ENCODE measurements at places on chromosomes 2 and 18.

- no peak for DNase-seq
Observed at GRCh38 chr2:150259746-150260145, 227.7 kb downstream of the RND3 start.

- no peak for DNase-seq
Observed at GRCh38 chr2:164785457-164785856, 56.2 kb downstream of the COBLL1 start.

- no peak for DNase-seq
Observed at GRCh38 chr2:163407296-163407695, 328.5 kb downstream of the FIGN start.

- no peak for DNase-seq
Observed at GRCh38 chr2:95734976-95735890, 143.4 kb downstream of the TRIM43 start.

DNA sequence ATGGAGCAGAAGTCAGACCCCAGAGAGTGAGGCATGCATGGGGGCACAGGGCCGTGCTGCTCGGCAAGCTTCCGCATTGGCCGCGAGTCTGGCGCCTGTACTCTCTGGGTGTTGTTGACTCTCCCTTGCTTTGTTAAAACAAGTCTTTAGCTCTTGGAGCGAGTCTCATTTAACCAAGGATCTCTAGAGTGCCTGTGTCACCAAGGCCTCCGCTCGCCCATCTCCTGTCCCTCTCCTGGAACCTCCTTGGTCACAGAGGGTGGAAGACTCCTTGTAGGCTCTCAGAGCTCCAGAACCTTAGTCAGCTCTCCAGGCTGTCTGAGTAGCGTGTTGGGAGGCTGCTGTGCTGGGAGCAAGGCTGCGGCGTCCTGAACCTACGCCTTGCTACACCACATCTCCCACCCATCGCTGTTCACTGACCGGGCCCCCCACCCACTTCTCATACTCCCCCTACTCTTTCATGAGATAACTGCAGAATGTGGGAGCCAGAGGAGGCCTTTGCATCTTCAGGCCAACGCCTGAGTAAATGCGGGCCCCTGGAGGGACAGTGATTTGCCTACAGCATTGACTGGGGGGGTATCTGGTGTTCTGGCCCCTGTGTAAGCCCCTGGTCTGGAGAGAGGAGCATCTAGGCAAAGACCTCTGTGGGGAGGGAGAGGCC, 66.1 kb downstream of the CIB4 start:
- no peak for DNase-seq

DNA sequence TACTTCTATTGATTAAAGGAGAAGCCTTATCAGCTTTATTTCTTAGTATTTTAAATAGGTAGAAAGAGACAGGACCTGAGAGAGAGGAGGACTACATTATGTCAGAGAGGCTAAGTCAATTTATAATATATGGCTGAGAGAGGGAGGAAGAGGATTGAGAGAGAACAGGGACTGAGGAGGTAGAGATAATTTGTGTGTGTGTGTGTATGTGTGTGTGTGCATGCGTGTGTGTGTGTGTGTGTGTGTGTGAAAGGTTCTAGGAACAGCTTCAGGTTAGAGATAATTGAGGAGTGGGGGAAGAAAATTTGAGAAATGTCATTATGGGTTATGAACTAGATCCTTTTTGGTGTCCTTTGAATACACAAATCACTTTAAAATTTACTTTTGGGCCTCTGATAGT, 15.2 kb downstream of the DOK1 start:
- no peak for DNase-seq

DNA sequence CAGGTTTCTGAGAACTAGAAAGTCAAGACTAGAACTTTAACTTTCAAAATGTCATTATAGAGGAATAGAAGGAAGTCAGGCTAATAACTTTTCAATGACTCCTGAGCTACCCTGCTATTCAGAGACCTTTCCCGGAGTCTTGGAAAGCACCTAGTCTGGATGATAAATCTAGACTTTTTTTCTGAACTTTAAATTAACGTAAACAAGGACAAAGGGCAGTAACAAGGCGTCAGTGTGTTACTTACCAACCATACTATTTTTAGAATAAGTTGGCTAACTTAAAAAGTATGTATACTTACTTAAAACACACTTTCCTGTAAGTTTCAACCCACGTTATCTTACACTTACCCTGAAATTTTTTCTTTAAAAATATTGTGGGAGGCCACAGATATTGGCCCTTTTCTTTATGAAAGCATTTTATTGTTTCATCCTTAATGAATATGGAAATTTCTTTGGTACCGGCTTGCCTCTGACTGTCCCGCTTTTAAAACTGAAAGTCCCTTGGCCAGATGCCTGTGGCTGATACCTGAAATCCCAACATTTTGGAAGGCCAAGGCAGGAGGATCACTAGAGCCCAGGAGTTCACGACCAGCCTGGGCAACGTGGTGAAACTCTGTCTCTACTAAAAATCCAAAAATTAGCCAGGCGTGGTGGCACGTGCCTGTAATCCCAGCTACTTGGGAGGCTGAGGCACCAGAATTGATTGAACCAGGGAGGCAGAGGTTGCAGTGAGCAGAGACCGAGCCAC, 9.7 kb downstream of the PMAIP1 start:
- no peak for DNase-seq

DNA sequence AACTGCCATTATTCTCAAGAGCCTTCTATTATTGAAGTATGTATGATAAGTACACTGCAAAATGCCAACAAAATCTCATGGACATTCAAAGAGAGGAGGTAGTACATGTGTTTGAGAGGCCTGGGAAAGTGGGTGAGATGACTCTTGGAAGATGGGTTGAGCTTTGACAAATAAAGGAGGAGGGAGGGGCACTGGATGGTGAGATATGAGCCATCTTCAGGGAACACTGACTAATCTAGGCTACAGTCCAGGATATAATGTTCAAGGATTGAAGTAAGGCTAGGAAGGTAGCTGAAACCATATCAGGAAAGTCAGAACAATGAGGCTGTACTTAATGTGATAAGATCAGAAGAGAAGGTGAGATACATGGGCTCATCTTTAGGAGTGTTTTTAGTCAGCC, 559.7 kb downstream of the ZEB2 start:
- peak; percentile 8 for DNase-seq

- DNase-seq = no peak
Observed at GRCh38 chr2:214100488-214100887, 310.4 kb upstream of the VWC2L start.

- DNase-seq = no peak
Observed at GRCh38 chr2:7052404-7052803, 135.2 kb downstream of the RNF144A start.

DNA sequence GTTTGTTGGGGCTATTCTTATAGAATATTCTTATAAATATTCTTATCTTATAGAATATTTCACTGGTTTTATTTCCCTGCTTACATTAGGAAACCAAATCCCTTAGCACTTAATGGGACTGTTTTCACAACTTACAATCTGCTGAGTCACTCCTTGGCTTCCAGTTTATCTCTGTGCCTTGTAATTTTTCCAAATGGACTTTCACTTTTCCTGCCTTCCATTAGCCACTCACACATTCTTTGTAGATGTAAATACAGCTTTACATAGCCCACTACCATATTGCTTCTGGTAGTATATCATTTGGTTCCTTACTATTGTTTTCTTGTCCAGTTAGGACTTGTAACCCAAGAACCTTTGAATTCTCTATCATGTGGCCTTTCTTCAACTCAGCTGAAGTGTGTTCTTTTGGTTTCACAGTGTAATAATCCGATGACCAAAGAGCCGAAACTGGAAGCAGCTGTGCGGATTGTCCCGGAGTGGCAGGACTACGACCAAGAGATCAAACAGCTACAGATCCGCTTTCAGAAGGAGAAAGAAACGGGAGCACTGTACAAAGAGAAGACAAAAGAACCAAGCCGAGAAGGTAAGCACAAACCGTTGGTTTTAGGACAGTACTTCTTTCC, 96.1 kb downstream of the UGGT1 start:
- DNase-seq = no peak

- no peak for DNase-seq
Observed at GRCh38 chr18:69638056-69638455, 237.4 kb downstream of the DOK6 start.

DNA sequence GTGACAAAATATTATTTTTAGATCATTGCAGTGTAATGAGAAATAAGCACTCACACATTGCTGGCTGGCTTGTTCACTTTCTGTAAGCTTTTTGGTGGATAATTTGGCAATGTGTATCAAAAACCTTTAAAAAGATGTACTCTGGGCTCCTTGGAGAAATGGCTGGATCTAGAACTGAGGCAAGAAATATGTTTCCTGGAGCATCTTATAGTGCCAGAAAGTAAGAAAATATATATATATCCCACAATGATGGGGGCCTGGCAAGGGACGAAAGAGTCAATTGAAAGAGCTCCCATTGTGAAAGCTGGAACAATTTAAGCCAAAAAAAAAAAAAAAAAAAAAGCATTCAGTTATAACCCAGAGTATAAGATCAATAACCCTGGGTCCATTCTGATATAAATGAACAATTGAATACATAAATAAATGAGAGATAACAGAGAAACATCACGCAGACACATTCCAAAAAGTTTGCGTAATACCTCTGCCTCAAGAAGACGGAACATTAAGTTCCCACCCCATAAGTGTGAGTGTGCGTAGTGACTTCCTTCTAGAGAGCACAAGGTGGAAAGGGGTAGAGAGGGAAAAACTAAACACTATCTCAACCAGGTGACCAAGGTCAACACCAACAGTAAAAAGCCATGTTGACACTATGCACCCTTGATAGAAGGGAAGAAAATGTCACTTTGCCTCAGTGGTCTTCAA, 77.5 kb downstream of the BIN1 start:
- no peak for DNase-seq

Measured in NCI-H187 treated with DMSO at 0.1 percent for 48 hours (cell line).